ENCODE measurements at places on chromosomes 3 and 15.

DNA sequence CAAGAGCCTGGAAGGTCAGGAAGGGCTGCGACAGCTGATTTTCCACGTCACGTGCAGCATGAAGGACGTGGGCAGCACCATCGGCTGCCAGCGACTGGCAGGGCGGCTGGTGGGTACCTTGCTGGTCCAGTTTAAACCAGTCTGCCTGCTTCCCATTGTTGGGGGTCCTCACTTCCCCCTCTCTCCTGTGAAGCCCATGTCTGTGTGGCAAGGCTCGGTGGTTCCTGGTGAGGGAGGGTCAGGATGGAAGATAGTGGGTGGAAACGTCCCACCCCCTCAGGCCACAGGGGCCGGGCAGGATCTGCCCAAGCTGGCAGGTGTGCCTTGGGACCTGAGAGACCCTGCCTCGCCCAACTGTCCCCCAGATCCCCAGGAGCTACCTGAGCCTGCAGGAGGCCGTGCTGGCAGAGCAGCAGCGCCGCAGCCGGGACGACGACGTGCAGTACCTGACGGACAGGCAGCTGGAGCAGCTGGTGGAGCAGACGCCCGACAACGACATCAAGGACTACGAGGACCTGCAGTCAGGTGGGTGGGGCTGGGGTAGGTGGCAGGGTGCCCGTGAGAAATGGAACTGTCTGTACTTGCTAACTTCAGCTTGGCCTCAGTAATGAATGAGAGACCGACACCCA, 108.2 kb downstream of the LRRK1 start:
- peak; percentile 21 for DNase-seq

DNA sequence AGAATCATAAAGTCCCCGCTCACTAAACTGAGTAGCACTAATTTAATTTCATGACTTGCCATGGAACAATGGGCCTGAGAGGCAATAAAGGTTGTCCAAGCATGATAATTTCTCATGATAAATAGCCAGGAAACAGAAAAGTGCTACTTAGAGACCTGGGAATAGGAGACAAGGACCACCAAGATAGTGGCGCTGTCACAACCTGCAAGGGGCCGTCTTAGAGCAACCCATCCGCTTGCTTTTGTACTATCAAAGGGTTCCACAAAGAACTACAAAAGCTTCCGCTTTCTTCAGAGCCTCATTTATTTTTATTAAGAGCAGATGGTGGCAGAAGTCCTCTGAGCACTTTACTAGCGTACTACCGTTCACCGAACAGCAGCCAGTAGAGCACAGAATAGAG, 421.7 kb upstream of the GRM7 start:
- peak; percentile 24 for DNase-seq

- DNase-seq = no peak
These were observed 53.7 kb upstream of the MEF2A start for GRCh38 chr15:99511866-99512661.

DNA sequence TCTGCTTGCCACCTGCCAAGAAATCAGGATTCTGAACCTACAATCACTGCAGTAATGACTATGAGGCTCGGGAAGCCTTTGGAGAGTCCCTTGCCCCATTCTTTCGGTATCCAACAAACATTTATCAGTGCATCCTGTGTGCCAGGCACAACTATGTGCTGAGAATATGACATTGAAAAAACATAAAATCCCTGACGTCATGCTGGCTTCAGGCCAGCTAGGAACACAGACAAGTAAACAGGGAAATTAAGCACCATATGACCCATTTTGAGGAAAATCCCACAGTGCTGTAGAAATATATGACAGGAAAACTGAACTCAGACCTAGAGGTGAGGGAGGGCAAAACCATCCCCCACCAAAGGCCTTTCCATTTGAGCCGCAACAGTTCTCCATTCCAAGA, 34.1 kb upstream of the DET1 start:
- DNase-seq = no peak

DNA sequence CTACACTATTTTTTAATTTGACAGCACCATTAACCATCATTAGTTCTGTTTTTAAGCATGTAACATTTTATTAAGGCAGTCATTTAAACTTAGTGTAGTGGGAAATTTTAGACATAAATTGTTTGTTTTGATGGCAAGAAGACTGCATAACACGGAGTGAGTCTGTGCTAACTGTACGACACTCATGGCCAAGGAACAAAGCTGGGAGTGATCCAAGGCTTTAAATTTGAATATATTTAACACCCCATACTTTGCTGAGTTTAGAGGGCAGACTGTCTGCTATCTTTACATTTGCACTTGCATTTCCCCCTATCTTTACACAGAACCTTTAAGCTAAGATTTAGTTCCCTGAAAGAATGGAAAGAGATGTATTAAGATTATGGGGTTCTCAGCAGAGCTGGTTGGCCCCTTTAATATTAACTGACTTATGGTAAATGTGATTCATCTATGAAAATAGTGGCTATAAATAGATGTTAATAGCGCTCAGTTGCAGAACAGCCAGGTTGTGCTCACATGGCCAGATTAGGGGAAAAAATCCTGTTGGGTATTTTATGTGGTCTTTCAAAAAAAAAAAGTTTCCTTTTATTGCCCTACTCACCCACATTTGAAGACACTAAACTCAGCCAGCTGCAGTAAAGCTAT, 120.7 kb downstream of the CMSS1 start:
- DNase-seq = no peak

DNA sequence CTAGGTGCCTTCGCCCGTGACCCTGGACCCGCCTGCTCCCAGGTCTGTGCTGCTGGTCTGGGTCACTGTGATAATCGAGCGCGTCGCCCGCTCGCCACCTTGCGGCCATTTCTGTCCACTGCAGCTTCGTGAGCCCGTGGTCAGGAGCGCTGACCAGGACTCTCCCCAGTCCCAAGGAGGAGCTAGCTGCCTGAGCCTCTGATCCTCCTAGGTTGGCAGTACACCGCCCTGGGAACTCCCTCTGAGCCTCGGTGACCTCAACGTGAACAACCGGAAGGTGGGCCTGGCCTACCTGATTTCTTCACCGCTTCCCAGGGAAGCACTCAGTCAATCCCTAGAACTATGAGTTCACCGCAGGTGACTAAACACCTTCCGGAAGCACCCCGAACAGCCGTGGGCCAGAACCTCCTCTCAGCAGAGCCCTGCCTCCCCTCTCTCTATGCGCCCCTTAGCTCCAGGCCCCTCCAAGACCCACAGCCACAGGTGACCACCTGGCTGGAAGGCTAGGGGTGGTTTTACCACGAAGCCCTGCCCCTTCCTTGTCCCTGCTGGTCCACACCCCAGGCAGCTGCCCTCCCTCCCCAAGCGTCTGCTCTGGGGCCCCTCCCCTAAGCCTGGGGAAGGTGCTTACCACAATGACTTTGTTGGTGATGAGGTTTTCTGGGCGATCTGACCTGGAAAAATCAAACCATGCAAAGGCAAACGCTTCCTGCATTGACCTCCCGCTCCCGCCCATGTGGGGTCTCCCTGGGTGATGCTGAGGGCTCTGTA, 9.7 kb downstream of the PLA2G4D start:
- peak; percentile 16 for DNase-seq

- DNase-seq = no peak
These were observed 832 bp downstream of the TGFBR2 start for GRCh38 chr3:30607032-30607833.

DNA sequence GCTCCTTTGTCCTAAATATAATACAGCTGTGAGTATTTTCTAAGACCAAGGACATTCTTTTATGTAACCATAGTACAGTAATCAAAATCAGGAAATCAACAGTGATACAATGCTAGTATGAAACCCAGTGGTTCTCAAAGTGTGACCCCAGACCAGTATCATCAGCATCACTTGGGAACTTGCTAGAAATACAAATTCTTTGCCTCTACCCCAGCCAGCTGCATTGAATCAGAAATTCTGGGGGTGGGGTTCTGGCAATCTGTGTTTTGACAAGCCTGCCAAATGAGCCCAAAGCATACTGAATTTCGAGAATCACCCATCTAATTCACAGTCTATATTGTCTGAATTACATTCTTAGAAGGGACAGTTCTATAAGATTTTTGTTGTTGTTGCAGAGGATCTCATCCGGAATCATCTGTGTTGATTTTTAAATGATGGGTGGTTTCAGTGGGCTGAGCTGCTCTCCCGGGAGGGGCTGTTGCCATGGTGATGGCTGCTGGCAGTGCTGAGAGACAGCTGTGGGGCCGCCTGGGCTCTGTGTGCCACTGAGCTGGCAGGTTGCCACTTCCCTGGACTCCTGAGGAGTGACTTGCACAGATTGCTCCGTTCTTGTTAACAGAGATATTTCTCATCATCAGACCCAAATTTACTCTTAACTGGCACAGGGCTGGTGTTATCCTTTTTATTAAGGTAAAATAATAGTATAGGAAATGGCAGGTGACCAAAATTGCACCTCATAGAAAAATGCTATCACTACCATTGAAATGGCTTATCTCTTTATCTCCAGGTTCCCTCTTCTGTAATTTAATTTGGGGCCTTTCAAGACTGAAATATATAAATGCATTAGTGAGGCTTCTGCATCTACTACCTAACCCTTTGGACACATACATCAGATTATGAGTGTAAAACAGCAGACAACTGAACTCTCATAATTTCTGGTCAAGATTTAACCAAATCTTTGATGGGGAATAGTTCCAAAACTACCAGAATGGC, 56.5 kb downstream of the NEK11 start:
- DNase-seq = peak; percentile 96
